ENCODE measurements at places on chromosomes 3 and 15. TPM values are rescaled to one million over a fixed set of nuclear protein-coding genes. Genes with fewer than 3 reads are reported as not detected.

DNA sequence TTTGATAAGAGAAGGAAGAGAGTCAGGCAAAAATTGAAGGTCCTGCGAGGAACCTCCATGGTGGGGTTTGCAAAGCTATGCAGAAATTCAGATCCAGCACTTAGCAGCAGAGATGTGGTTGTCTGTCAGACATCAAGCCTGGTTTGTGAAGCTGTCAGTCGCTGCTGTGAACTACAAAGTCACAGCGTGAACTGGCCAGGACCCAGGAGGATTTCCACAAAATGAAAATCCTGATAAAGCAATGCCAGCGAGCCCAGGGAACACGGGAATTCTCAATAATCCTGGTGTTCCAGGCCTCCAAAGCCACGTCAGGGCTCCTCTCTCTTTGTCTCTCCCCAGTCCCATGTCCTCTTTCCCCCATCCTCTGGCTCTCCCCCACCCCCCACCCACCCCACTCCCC, 296.9 kb upstream of the GADL1 start:
- no peak for DNase-seq

DNA sequence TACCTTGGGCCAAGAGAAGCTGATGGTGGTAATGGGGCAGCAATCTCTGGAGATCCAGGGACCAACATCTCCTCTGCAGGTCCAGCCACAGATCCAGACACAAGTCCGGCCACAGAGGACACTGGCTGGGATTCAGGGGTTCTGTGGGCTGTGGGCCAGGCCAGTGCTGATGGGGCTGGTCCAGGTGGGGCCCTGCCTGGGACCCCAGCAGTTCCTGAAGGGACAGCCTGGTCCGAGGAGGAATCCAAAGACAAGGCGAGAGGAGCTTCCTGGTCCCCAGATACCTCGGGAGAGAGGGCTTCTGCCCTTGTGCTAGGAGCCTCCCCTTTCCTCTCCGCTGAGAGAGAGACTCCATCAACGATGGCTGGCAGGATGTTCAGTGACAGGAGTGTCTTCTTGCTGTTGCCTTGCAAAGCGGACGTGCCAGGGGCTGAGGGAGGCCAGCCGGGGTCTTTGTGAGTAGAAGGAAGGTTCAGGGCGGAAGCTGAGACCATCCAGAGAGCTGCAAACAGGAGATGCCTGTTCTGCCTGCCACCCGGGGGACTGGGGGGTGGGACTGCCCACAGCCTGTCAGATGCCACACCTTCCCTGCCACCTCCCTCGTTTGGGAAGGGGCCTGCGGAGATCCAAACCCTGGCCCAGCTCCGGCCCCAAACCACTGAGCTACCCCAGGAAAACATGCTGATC, 24.5 kb upstream of the GOLGA6C start:
- no peak for DNase-seq

DNA sequence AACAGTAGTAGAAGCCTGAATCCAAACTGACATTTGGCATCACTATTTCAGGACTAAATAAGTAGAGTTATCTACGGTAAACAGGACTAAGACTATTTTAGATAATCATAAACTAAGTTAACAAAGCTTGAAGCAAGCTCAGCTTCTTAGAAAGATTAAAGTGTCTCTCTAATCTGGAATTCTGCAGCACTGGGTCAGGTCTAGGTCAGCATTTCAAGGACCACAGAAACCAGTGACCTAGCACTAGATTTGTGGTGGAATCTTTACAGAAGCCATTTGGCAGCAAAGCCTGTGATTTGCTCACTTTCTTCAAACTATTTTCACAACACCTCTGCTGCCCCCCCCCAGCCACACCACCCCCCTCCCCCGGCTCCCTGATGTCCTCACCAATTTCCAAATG, 37.5 kb downstream of the IGSF11 start:
- no peak for DNase-seq

GRCh38 chr3:179739816-179740594, 87.2 kb downstream of the USP13 start:
- DNase-seq: no peak

GRCh38 chr3:177992993-177993970, 543.0 kb upstream of the KCNMB2 start:
- no peak for DNase-seq

- DNase-seq: no peak
These were observed 11.1 kb downstream of the ABHD17C start for GRCh38 chr15:80706161-80706560.

ZNF619 gene
- 1.2 TPM for total RNA-seq

GRCh38 chr3:130514681-130515080, 2.3 kb upstream of the COL6A6 start:
- no peak for DNase-seq

GRCh38 chr3:136270179-136270578, 20.0 kb downstream of the PCCB start:
- DNase-seq: no peak

LRRK1 gene
- 8.5 TPM for total RNA-seq

GRCh38 chr3:102084006-102084405, 234.7 kb downstream of the NFKBIZ start:
- peak; percentile 60 for DNase-seq

ATG3 gene
- 40.0 TPM for total RNA-seq

DNA sequence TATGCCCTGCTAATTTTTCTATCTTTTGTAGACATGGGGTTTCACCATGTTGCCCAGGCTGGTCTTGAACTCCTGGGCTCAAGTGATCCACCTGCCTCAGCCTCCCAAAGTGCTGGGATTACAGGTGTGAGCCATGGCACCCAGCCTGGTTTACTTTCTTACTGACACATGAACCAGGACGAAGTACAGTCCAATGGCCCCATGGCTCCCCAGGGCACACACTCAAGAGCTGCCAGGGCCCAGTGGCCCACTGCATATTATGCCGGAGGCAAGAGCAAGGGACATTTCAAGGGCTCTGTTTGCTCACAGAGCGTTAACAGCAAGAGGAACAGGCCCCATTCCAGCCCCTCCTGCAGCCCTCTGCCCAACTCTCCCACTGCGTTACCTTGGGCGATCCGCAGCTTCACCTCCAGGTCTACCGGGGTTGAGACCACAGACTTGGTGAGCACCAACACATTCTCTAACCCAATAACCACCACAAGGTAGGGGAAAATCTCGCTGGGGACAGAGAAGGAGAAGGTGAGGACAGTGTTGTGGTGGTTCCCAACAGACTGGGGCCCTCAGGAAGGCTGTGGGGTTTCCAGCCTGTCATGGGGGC, 42.8 kb downstream of the PTPN23 start:
- no peak for DNase-seq

DNA sequence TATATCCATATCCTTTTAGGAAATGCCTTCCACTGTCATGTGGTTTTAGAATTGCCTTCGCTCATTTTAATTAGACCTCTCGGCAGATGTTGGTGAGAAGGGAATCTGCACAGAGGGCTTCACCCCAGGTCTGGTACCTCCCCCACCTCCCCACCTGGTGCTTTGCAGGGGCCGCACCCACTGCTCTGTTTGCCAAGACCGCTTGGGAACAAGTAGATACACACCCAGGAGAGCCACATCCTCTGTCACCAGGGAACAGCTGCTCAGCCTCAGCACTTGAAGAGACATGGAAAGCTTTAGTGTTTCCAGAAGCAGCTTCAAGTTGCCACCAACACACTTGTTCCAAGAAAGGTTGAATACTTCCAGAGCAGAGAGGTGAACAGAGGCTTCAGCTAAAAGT, 21.8 kb downstream of the LRRC31 start:
- peak; percentile 21 for DNase-seq

DNA sequence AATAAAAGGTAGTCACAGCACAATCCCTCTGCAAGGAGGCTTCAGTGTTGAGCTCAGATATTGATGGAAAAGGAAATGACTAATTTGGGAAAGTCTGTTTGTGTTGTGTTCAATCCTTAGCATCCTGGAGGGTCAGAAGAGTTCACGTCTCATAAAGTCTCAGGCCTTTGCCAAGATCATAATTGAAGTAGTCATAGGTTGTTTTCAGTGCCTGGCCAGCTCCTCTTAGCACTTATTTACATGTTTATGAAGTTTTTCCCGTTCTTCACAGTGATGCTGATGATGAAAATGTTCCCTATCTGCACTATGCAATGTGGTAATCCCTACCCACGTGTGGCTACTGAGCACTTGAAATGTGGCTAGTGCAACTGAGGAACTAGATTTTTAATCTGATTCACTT, 61.6 kb upstream of the TGFBR2 start:
- peak; percentile 26 for DNase-seq

SHF gene
- 9.4 TPM for total RNA-seq

DNA sequence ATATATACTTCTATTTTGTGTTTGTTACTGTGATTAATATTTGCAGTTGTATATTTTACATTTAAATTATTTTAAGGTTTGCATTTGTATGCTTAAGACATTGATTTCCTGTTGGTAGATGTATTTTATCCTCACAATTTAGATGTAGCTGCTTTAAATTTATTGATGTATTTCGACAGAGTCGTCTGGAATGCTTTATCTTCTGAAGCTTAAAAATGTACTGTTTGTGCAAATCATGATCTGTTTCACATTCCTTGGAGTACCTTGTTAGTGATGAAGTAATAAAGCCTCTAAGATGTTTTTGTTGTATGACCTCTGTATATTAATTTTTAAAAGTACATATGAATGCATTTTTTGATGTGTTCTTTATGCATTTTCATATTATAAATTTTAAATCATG, 1.9 kb downstream of the CHD2 start:
- no peak for DNase-seq

DNA sequence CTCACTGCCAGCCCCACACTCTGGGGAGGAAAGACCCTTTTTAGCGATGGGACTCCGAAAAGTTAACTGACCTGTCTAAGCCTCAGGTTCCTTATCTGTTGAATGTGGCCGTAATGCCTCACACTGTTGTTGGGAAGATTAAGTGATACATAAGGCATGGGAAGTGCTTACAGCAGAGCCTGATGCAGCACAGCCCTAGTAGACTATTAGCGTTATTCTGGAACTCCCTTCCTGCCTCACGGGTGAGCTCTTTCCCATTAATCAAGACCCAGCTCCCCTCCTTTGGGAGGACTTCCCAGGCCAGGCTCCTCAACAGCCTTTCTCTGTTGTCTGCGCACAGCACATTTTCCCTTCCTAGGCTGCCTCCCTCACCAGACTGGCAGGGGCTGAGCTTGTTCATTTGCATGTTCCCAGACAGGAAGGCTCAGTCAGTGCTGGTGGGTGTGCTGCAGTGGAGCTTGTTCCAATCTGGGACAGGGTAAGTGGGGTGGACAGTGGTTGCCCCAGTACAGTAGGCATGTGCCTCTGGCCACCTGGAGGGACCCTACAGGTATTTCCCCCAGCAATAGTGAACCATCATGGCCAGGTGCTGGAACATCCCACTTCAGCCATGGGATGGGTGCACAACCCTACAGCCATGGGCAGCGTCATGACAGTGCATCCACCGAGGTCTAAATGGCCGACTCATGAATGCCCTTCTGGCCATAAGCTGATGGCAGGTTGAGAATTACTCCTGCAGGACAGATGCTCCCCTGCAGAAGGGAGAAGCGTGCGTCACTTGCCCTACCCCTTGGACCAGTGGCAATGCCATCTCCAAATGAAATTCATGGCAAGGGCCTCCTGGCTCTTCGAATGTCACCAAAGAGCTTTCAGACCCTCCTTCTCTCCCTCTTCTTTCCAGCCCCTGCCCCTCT, 5.8 kb upstream of the PSTPIP1 start:
- DNase-seq: no peak

SLC22A13 gene
- total RNA-seq: not detected

INSYN1 gene
- 11.3 TPM for total RNA-seq

DNA sequence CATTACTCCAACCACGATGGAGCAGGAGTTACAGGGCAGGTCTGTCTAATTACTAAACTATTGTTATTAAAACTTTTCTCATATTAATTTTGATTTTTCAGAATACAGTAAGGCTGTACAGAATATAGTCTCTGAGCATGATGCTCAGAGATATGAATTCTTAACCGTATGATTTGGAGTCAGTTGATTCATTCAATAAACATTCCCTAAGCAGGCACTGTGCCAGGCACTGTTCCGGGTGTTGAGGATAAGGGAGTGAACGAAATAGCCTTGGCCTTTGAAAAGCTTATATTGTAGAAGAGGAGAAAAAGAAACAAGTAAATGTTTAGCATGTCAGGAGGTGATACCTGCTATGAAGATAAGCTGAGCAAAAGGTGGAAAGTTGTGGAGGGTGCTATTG, 187.3 kb downstream of the KCNAB1 start:
- peak; percentile 88 for DNase-seq

DLL4 gene
- 3.3 TPM for total RNA-seq

OR5K4 gene
- total RNA-seq: not detected

DNA sequence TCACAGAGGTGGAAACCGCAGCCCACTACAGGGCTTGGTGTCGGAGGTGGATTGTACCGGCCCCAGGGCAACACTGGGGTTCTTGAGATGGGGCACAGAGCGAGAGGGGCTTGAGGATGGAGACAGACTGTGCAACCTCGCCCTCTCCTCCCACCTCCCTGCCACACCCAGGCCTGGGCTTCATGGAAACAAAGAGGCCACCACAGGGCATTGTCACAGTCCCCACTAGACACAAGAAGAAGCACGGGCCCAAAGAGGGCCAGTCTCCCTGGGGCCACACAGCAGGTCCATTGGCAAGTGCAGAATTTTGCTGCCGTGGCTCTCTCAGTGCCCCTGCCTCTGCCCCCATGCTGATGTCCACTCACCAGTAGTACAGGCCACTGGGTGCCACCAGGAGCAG, 4.1 kb upstream of the CALML4 start:
- no peak for DNase-seq

- no peak for DNase-seq
These were observed 1042.3 kb downstream of the OTOL1 start for GRCh38 chr3:162538906-162539305.

CHST2 gene
- 5.7 TPM for total RNA-seq

- peak; percentile 44 for DNase-seq
These were observed 5.7 kb upstream of the FBLN2 start for GRCh38 chr3:13543253-13543652.

DNA sequence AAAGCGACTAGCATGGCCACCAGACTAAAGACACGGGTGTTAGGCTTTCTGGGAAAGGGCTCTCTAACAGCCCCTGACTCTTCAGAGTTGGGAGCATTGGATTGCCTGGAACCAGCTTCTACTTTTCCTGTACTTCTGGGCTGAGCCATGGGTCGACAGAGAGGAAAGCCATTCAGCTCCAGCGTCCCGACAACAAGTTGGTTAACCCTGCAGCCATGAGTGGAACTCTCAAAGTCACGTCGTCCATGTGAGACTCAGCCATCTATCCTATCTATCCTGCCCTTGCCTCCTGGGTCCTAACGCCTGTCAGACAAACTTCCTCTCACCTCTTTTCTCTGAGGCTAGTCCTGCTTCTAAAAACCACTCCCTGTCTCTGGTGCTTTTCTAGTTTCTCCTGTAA, 32.6 kb upstream of the TBC1D5 start:
- DNase-seq: no peak
